ELR (cell line): ENCODE measurements at places on chromosomes 5 and 9.

GRCh38 chr9:84917366-84918070 lies 248.0 kb downstream of the NTRK2 start:
- DNase-seq: no peak

GRCh38 chr9:97096793-97097192 lies 57.9 kb upstream of the CTSV start:
- DNase-seq: no peak

- no peak for DNase-seq
Measured at GRCh38 chr5:6715271-6715670, 2.0 kb downstream of the TENT4A start.

DNA sequence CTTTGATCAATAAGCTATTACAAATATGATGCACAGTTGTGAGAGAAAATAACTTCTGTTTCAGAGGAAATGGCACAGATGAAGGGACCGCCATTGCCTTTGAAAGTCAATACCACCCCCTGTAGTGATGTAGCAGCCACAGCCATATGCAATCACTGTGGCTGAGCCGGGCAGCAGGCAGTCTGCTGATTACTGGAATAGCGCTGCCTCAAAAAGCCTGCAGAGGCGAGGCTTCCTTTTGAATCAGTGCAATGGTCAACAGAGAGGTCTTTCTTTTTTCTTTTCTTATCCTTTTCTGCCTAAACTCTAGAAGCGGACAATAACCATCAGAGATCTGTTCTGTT lies 265.1 kb upstream of the TAS2R1 start:
- no peak for DNase-seq
